Hepatic stellate cell (primary cell): ENCODE measurements at places on chromosomes 3 and 15.

GRCh38 chr15:101499863-101500713 is 10.6 kb upstream of the PCSK6 start:
- no peak for DNase-seq

- DNase-seq, result no peak
These were observed 9.2 kb downstream of the UNC13C start for GRCh38 chr15:53987480-53987879.

DNA sequence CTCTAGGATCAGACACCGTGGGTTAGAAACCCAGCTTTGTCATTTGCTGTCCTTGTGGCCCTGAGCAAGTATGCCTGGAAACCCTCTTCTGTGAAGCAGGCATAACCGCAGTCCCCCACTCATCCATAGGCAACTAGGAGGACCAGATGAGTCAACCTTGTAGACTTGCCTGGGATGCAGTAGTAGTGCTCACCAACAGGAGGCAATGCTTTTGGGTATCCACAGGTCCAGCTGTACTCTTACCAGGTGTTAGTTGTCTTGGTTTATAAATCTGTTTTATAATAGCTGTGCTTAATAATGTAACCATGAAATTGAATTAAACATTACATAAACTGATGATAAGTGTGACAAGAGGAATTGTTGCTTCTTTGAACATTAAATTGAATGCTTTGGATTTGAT is 389.3 kb downstream of the IL20RB start:
- no peak for DNase-seq

DNA sequence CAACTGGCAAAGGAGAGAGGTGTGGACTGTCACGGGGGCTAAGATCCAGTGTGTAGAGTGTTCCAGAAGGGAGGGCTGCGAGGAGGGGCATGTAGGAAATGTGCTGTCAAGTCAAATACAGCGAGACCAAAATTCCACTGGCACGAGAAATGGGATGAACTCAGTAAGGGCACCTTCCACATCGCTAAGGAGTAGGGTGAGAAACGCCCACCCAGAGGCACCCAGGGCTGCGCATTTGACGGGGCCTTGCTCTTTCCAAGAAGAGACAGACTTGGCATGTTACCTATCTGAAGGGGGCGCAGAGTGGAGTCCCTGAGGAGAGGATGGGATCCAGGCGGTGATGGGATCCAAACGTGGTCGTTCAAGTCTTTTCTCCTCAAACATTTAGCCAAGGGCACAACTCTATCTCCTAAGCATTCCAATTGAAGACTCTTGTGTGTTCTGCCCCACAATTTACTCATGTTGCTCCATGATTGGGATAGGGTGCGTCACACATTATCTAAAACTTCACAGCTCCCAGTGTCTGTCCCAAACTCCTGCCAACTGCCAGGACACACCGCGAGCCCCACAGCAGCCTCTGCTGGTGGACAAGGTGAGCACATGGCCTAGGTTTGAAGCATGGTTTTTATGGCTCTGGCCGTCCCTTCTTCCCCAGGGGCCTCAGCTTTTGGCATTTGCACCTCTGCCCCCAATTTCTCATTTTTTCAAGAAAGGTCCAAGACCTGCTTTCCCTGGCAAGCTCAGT is 7.6 kb downstream of the SELENOS start:
- no peak for DNase-seq

GRCh38 chr3:35664460-35664919 is 25.2 kb downstream of the ARPP21 start:
- DNase-seq, result peak; percentile 25
